ENCODE measurements at places on chromosomes 4 and X.

GRCh38 chr4:108036213-108036612 lies 46.5 kb downstream of the HADH start:
- no peak for DNase-seq

DNA sequence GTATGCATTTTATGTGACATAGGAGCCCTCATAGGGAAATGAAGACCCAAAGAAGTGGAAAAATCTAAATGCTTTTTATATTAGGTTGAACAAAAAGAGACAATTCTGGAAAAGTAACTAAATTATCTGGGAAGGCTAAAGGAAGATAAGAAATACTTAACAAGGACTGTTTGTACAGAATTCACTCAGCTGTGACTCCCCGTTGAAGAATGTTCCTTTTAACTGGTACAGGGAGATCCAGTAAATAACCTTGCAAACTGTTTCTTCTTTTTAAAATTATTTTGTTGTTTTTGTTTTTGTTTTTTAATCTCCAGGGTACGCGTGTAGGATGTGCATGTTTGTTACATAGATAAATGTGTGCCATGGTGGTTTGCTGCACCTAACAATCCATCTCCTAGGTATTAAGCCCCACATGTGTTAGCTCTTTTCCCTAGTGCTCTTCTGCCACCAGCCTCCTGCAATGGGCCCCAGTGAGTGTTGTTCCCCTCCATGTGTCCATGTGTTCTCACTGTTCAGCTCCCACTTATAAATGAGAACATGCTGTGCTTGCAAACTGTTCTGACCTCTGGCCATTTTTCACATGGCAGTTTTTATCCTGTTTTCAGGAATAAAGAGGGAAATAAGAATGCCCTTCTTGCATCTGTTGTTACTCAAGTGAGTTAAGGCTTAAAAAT lies 81.7 kb downstream of the PWWP3B start:
- DNase-seq = no peak

- no peak for DNase-seq
Measured at GRCh38 chr4:184457535-184458249, 16.7 kb downstream of the IRF2 start.

DNA sequence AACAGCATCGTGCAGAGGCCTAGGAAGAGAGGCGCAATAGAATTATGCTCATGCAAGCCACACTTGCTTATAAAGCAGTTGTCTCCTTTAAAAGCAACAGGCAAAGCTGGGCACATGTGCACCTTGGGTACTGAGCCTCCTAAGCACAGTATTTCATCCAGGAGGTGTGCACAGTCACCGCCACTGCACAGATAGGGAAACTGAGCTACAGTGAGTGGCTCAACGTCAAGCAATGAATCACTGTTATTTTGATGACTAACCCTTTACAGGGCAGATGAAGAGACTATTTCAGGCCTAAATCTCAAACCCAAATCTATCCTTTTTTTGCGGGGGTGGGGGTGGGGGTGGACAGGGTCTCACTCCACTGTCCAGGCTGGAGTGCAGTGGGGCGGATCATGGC lies 42.3 kb downstream of the BCOR start:
- no peak for DNase-seq

- peak; percentile 73 for DNase-seq
Measured at GRCh38 chrX:139932901-139933796, at the start of gene ATP11C. Gene ATP11C, minus strand, starts transcription at chrX:139933053. Its CDS starts 1,011 bp downstream, at chrX:139932042.

- no peak for DNase-seq
Measured at GRCh38 chrX:68876731-68877130, 47.9 kb downstream of the EFNB1 start.

All from T-helper 2 cell treated with Interferon-gamma antibody and Interleukin-4, amounts not matched to agents 5 μg/mL and 100 μg/mL, for 36 hours (primary cell).